ENCODE measurements at places on chromosomes 16 and 17.

DNA sequence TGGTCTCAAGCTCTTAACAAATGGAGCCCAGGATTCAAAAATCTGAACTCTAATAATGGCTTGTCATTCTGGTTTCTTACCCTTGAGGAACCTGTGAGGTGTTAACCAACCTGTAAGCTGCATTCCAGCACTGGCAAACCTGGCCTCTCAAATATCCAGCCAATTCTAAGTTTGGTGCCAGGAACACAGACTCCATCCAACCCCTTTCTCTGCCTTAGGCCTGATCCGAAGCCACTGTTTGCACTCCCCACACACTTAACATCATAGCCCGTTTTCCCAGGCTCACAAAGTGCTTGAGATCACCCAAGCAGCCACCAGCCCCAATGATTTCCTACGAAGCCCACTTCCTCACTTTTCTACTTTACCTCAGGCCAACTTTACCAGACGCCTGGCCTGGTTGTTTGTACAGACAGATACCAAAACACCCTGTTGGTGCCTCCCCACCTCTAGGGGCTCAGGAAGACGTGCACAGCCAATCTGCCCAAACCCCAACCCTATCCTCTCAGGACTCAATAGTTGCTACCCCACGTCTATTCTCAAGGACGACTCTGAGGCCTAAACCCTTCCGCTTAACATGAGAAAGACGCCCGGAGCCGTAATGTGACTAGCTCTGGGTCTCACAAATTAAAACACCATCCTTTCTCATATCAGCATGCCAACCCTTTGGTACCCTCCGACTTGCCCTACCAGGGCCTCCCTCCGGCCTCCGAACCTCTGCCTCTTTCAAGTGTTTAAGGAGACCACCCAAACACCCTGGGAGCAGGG lies 3.2 kb upstream of the PER1 start:
- no peak for DNase-seq

DNA sequence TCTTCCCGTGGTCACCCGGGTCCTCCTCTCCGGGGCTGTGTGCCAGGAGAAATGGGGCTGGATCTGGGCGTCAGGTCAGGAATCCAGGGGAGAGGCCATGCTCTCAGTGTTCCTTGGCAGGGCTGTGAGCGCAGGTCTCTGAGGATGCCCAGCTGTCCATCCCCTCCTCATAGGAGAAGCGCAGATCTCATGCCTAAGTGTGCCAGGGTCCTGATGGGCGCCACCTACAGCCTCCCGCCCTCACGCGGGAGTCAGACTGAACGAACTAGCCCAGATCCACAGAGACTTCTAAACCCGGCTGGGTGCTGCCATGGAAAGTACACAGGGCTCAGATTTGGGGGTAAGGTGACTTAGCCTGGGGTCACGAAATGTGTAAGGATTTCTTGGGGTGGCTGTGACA lies 24.3 kb downstream of the MGRN1 start:
- no peak for DNase-seq

DNA sequence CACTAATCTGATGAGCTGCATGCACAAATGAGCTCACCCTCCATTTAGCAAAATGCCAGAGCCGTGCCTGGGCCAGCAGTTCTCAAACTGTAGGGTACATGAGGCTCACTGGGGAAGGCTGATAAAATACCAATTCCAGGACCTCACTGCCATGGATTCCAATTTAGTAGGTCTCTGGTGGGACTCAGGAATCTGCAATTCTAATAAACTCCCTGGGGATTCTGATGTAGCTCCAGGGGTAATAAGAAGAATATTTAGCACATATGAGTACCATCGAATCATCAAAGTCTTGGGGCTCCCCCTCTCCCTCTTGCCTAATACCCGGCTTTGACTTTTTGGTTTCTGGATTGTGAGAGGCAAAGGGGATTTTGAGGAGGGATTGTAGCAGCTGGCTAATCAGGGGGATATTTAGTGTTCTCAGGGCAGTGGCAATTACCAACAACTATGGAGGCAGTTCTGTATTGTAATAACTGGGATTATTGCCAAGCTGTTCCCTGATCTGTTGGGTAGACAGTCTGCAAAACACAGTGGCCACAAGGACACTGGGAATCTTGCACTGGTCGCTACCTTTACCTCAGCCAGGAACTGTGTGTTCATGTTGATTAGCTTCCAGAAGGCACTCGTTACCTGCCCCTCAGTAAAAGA lies 140.4 kb downstream of the SHISA9 start:
- no peak for DNase-seq

- DNase-seq = no peak
These were observed 5.6 kb downstream of the SPATA32 start for GRCh38 chr17:45256114-45256966.

GRCh38 chr17:10050597-10051101 lies 145.6 kb upstream of the RCVRN start:
- no peak for DNase-seq

DNA sequence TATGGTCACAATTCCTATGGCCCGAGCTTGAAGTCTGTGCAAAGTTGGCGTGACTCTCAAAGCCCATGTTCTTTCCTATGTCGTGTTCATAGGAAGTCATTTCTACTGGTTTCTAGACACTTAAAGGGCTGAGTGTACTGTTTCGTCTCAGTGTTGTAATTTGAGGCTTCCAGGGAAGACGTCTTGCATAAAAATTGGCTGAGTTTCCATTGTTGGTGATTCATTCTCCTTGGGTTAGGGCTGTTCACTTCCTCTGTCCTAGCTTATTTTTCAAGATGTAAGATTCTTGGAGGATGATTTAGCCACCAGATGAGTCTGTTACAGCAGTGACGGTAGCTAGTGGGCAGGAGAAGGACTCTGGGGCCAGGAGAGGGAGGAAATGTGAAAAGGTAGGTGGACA lies 43.1 kb downstream of the PIK3R5 start:
- DNase-seq = no peak

DNA sequence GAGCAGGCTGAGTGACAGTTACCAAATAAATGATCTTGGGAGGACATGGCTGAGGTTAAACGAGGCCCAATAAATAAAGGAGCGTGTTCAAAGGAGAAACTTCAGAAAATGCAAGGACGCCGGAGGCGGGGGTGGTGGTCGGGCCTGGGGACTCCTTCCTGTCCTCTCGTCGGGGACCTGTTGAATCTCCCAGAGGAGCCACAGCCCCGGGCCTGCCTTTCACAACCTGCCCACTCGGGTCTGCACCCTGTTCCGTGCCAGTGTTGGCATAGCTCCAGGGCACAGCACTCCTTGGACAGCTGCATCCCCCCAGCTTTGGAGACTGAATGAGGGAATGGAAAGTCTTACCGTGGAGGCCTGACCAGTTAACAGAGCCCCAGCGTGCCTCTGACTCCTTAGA lies 8.1 kb upstream of the TBX4 start:
- DNase-seq = no peak

DNA sequence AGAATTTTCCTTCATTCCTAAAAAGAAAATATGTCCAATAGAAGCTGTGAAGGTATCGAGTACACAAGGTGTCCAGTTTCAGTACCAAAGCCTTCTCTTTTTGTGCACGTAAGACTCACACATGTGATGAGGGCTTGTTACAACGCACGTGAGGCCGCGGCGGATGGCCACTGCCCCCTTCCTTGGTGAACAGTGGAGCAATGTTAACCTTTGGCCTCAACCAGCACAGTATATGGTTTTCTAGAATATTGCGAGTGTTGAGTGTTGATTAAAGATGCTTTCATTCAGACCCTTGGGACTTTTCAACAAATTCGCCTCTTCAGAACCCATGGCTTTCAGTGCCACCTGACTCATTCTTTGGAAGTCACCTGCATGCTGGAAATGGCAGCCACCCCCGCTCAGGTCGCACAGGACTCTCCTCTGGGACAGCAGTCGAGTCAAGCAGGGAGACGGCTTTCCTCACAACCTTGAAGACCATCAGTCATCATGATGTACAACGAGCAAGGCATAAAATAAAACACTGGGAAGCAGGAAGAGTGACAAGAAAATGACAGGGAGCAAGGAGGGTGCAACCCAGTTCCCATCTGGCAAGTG lies 14.5 kb downstream of the MAP1LC3B start:
- no peak for DNase-seq

DNA sequence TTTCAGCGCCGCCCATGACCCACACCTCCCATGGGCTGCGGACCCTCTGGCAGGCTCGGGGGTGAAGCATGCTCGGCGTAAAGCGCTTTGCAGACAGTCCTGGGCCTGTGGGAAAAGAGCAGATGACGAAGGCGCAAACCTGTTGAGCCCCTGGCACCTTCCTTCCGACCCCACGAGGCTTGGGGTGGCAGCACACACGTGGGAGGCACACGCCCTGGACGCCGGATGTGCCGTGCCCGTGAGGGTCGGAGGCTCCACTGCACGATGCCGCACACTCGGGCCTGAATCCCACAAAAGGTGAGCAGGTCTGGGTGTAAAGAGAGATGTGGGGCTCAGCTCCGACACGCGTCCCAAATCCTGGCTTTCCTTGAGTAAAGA lies 71.1 kb downstream of the LMF1 start:
- DNase-seq = no peak

- DNase-seq = no peak
These were observed 18.0 kb upstream of the JPH3 start for GRCh38 chr16:87584271-87584670.

- no peak for DNase-seq
These were observed 737 bp downstream of the DHRS13 start for GRCh38 chr17:28901866-28902818.

DNA sequence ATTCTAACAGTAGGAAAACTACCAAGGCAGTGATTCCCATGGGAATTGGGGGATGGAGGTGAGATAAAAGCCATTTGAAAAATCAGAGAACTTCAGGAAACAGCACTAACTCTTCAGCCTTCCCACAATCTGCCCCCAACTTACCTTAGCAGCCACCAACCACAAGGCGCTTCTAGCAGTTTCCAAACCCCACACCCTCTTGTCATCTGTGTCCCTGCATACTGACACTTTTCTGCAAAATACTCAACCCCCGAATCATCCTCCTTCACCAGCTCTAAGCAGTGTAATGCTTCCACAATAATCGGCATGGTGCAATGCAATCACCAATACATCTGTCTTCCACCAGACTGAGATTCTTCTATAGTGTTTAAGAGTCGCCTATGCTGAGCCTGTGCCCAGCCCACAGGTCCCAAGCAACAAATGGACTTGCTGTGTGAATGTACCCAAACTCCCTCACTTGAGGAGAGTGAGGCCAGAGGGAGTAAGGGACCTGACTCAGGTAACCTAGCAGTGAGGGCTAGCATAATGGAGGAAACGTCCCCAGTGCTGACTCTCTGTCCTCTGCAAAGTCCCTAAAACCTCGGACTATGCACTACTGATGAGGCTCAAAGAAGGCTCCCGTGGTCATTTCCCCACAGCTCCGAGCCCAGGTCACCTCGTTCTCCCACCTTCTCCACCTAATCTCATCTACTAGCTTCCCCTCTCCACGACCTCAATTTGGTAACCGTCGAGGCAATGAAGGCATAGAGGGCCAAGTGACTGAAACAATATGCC lies 943 bp downstream of the DYNC1LI2 start:
- no peak for DNase-seq

DNA sequence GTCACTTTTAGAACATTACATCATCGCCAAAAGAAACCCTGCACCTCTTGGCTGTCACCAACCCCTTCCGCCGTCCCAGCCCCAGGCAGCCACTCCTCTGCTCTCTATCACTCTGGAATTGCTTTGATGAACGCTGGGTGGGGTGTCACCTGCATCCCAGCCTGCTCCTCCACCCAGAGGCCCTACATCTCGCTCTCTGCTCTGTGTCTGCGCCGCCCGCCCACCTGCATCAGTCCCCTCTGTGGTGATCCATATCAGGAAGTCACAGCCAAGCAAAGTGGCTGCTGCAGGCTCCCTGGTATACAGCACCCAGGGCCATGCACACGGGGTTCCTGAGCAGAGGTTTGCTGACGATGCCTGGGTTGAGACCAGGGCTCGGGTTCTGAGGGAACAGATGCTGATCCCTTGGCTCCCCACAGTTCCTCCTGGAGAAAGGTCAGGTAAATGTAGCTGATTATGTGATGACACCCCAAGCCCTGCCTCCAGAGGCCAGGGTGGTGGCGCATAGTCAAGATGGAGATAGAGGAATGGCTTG lies 30.8 kb downstream of the MPRIP start:
- no peak for DNase-seq

- DNase-seq = no peak
These were observed 171.0 kb downstream of the KATNIP start for GRCh38 chr16:27720731-27721530.

GRCh38 chr16:27405546-27406451 lies 3.8 kb downstream of the IL21R start:
- DNase-seq = no peak

GRCh38 chr16:50419116-50419515 lies 50.3 kb upstream of the BRD7 start:
- no peak for DNase-seq

- DNase-seq = no peak
These were observed 285.7 kb downstream of the SOX9 start for GRCh38 chr17:72406498-72406897.

DNA sequence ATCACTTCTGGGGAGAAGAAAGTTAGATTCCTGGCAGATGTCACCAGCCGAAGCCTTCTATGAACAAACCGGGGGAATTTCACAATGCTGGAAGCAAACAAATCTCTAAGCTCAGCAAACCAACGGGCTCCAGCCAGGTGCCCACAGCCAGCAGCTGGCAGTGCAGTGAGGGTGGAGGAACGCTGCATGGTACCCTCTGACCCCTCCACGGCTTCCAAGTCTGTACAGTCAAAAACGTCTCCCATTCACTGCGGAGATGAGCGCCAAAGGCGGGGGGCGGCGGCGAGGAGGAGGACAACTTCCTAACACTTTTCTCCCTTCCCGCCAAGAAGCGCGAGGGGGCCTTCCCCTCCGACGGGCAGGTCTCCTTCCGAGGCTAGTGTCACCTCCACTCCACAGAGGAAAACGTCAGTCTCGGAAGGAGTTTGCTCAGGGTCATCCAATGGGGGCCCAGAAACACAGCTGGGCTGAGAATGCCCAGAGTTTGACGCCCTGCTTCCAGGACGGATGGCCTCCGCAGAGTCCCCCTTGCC lies 924 bp downstream of the ZNF598 start:
- no peak for DNase-seq

- DNase-seq = no peak
These were observed 59.6 kb downstream of the SOCS1 start for GRCh38 chr16:11196286-11196828.

DNA sequence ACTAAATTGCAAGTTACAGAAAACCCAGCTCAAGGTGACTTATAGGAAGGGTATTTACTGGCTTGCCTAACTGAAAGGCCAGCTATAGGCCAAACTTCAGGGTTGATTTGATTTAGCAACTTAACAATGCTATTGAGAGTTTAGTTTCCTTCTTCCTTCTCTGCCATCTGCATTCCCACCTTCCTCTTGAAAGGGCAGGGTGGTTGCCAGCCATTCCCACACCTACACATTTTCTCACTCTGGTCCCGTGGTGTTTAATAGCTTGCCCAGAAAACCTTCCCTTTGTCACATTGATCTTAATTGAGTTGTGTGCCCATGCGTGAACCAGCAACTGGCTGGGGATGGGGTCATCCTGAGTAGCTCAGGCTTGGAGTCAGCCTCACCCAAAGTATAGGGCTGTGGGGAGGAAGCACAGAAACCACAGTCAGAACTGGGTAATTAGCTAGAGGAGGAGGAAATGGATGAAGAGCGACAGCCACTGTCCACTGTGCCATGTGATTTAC lies 194.7 kb downstream of the SPECC1 start:
- DNase-seq = no peak

All from H1 (cell line).